ENCODE measurements at places on chromosomes 7 and 10.

DNA sequence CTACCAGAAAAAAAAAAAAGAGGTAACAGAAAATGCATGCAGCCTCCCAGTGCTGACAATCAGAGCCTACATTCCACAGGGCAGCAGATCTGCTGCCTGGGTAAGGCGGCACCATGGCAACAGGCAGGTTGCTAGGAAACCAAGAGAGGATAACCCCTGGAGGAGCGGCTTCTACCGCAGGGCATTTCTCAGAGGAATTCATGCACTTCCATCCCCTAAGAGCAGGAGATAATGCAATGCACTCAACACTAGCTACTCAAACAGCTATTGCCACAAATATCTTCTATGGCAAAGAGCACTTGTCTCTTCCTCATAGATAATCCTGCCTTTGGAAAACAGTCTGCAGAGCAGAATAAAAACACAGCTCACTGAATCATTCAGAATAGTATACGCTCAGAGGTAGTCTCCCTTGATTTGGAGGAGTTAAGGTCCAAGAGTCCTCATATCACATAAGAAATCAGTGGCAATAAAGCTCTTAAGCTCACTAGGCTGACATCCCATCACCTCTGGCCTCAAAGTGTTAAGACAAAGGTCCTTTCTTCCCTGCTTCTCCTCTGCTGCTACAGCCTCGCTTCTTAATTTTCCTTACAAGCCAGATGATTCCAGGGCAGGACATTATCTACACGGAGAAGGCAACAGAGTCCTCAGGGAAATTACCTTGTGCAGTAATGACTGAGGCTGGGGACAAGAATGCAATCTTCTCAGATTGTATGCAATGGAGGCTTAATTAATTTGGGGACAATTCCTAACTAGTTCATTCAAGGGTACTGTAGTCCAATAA, 10.7 kb downstream of the PSAP start:
- DNase-seq: peak; percentile 70

DNA sequence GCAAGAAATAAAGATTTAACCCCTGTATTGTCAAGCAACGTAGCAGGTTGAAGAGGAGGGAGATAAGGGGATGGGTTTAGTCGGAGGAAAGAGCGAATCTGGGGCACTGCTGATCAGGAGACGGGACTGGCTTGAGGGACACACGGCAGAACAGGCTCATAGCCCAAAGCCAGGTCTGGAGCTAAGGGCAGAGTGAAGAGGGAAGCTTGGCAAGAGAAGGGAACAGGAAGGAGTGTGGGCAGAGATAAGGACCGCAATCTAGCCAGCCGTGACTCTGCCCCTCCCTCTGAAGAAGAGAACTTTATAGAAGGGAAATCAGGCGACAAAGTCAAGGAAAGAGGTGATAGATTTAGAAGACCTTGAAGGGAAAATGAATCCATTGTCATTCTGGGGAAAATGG, 67.6 kb downstream of the CAV1 start:
- no peak for DNase-seq

DNA sequence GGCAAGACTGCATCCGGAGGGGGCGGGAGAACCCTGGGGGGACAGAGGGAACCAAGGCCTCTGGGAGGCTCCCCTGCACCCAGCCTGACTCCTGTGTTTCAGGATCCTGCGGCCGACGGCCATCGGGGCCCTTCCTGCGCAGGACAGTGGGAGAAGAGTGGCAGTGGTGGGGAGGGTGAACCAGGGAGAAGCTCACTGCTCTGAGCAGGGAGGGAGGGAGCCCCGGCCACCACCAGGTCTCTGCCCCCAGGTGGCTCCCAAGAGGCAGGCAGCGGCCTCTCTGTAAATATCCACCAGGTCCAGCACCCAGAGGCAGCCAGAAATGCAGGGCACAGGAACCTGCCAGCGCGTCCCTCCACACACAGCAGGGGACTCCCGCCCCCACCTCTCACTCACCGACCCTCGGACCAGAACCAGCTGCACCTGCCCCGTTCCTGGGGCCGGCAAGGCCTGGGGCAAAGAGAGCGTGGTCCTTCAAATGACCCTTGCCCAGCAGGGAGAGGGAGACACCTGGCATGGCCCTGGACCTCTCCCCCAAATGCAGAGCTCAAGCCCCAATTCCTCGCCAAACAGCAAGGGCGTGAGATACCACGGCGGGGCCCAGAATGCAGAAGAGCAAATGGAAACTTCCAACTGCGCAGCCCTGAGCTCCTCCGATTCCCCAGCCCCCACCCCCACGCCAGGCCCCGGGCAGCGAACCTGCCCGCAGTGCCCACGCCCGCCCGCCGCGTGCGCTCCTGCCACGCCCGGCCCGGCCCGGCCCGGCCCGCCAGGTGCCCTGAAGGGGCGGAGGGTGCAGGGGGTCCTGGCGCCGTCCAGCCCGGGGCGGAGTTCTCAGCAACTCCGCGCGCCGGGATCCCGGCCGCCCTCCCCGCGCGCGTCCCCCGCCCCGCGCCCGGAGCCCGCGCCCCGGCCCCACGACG, 805 bp downstream of the RASGEF1A start:
- no peak for DNase-seq

DNA sequence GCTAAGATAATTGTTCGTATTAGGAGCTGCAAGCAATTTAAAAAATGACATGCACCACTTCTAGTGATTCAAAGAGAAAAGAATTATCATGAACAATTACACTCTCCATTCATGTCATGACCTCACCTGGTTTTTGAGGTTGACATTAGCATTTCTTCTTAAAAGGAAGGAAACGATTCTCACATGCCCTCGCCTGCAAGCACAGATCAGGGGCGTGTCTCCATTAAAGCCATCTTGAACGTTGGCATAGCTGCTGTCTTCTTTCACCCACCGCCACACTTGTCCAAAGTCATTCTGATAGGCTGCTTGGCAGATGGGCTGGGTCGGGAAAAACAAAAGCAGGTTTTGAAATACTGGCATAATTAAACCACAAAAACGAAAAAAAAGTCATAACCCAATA, 19.9 kb downstream of the ANKRD22 start:
- no peak for DNase-seq

GRCh38 chr10:35004651-35005050, 85.5 kb downstream of the CUL2 start:
- DNase-seq: no peak

GRCh38 chr10:55867848-55868247, 493.2 kb downstream of the ZWINT start:
- no peak for DNase-seq

DNA sequence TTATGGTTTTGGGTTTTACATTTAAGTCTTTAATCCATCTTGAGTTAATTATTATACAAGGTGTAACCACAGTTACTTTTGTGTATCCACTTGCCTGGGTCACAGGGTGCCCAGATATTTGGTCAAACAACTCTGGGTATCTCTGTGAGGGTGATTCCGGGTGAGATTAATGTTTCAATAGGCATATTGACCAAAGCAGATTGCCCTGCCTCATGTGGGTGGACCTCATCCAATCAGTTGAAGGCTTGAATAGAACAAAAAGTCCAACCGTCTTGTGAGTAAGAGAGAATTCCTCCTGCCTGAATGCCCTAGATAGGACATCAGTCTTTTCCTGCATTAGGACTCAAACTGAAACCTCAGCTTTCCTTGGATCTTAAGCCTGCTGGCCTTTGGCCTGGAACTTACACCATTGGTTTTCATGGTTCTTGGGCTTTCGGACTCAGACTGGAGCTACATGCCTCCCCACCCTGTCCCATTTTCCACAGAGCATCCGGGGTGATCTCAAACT, 68.9 kb upstream of the ST8SIA6 start:
- DNase-seq: no peak

DNA sequence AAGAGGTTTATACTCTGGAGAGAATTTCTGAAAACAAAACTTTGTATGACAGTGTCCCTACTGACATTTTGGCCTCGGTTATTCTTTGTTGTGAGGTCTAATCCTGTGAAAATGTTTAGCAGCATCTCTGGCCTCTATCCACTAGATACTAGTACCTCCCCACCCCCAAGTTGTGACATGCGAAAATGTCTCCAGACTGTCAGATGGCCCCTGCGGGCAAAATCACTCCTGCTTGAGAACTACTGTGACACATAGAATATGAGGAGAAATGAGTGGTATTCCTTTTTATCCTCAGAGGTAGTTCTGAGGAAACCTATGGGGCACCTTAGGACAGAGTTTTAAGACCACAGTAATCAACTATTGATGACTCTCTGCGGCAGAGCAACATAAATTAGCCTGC, 315.3 kb upstream of the HGF start:
- DNase-seq: no peak

DNA sequence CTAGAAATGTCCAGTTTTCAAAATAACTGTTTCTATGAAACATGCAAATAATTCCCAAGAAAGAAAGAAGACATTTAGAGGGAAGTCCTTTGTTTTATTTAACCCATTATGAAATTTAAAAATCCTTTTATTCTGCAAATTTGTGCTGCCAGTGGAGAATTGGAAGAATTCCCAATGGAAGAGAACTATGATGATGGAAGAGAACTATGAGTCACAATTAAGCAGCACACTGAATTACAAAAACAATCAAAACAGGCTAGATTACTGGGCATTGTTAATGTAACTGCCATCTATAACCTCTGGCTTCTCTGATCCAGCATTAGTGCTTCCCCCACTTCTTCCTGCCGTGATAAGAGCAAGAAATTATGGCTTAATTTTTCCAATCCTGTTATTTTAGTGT, 126.2 kb upstream of the FEZF1 start:
- no peak for DNase-seq

- no peak for DNase-seq
These were observed 2.5 kb downstream of the PNLIPRP1 start for GRCh38 chr10:116593139-116593740.

DNA sequence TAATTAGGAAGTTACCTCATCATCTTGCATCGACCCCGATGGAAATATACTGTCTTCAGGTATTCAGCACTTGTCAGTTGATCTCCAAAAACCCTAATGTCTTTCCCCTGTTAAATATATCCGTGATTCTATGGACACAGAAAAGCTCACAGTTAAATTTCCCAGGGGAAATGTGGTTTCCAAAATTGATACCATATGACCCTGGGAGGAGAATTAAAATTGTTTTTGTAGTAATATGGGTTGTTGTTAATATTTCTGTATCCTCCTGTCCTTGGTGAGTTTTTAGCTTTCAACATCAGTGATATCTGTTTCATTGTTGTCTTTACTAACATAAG, 132.1 kb downstream of the CELF2 start:
- no peak for DNase-seq

DNA sequence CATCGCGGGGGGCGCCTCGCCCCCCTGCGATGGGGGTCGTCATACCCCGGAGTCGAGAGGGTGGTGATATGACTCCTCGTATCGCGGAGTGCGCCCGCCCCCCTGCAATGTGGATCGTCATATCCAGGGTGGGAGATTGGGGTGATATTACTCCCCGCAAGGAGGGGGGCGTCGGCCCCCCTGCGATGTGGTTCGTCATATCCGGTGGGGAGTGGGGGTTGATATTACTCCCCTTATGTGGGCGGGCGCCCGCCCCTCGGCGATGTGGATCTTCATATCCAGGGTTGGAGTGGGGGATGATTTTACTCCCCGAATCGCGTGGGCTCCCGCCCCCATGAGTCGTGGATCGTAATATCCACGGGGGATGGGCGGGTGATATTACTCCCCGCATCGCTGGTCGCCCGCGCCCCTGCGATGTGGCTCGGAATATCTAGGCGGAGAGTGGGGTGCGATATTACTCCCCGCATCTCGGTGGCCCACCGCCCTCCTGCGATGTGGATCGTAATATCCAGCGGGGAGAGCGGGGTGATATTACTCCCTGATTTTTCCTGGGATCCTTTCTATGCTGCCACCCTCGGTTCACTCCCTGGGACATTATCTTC, 36.9 kb downstream of the MEIG1 start:
- no peak for DNase-seq

GRCh38 chr7:44259547-44260457, 59.0 kb downstream of the YKT6 start:
- no peak for DNase-seq

DNA sequence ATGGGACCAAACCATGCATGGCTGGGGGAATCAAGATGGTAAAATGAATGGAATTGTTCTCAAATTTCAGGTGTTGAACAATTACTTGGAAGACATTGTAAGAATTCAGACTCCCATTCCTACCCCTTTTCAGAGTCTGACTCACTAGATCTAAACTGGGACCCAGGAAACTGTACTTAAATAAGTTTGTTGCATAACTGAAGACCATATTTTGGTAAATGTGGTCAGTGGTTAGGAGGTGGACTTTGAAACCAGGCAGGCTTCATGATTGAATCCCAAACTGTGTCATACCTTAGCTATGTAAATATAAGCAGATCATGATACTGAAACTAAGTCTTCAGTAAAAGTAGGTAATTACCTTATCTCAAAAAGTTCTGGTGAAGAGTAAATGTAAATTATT, 41.7 kb downstream of the ZWINT start:
- no peak for DNase-seq

- no peak for DNase-seq
These were observed 322.8 kb downstream of the GLRX3 start for GRCh38 chr10:130459011-130459410.

- DNase-seq: no peak
These were observed 80.3 kb upstream of the RET start for GRCh38 chr10:42996588-42996987.

DNA sequence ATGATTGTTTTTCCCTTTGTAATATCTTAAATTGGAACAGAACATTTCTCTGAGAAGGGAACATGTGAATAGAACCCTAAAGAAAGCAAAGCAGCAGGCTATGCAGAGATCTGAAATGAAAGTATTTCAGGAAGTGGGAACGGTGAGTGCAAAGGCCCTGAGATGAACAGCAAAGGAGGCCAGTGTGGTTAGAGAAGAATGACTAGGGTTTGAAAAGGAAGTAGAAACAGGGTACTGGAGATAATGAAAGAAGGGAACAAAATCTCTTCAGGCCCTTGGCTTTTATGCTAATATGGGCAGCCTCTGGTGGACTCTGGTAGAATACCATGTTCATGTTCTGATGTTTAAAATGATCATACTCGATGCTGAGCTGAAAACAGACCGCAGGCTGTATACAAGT, 22.2 kb downstream of the ARHGAP21 start:
- DNase-seq: no peak

GRCh38 chr7:20220921-20221547, 3.9 kb upstream of the MACC1 start:
- DNase-seq: no peak

DNA sequence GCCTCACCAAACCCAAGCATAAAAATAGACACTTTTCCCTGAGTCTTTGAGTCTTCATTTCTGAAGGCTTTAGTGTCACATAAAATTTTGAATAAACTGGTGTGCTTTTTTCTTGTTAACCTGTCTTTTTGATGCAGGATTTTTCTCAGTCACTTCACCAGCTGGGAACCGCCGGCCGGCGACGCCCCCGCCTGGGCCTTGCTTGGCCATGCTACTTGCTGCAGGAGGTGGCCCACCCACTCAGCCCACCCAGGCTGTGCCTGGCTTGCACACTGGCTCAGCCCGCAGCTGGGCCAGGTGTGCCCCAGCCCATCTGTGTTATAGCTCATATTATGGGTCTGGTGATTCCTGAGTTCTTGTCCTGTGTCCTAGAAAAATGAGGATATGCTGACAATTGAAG, 247.4 kb upstream of the CACNA2D1 start:
- DNase-seq: no peak

GRCh38 chr10:129689671-129690071, 222.6 kb downstream of the MGMT start:
- DNase-seq: no peak

- peak; percentile 92 for DNase-seq
These were observed 1.7 kb downstream of the CREB3L2 start for GRCh38 chr7:138000081-138000701.
